Activated naive CD8-positive, alpha-beta T cell treated with anti-CD3 and anti-CD28 coated beads for 36 hours (primary cell): ENCODE measurements at places on chromosomes 6 and 20.

- DNase-seq, result no peak
- peaks cover 11% of the 10 kb centered on the region for H3K36me3 ChIP-seq
- H3K4me3 ChIP-seq, result no peak overlapping the region
- H3K4me1 ChIP-seq, result peaks cover 16% of the 10 kb centered on the region
- no peak overlapping the region for H3K27ac ChIP-seq
These were observed 3.9 kb upstream of the SRSF3 start for GRCh38 chr6:36590237-36590636.

DNA sequence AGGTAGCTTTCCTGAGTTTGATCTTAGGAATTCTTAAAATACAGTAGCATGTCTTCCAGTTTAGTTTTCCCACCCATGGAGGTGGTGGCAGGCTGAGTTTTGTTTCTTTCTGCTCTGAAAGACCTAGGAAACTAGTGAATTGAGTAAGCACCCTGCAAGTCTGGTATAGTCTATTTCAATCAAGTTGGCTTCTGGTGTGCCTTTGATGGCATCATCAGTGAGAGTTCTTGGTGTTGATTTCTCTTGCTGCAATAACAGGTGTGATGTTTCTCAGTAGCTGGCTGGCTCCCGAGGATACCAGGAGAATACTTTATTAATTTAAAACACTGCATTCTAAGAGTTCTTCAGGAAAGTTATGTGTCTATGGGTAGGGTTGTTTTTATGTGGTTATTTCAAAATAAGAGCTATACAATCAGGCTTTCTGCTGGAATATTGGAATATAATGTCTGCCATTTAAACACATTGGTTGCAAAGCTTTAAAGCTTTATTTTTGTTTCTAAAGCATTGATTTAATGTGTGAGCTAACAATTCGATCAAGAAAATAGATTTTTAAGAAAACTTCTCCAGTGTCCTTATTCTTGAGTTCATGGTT lies 19.0 kb downstream of the VAPB start:
- no peak overlapping the region for H3K4me3 ChIP-seq
- H3K4me1 ChIP-seq, result peaks cover 31% of the 10 kb centered on the region
- peaks cover 7% of the 10 kb centered on the region for H3K36me3 ChIP-seq
- H3K27ac ChIP-seq, result peak overlapping the region; percentile 81
- H3K27me3 ChIP-seq, result no peaks in the 10 kb centered on the region

DNA sequence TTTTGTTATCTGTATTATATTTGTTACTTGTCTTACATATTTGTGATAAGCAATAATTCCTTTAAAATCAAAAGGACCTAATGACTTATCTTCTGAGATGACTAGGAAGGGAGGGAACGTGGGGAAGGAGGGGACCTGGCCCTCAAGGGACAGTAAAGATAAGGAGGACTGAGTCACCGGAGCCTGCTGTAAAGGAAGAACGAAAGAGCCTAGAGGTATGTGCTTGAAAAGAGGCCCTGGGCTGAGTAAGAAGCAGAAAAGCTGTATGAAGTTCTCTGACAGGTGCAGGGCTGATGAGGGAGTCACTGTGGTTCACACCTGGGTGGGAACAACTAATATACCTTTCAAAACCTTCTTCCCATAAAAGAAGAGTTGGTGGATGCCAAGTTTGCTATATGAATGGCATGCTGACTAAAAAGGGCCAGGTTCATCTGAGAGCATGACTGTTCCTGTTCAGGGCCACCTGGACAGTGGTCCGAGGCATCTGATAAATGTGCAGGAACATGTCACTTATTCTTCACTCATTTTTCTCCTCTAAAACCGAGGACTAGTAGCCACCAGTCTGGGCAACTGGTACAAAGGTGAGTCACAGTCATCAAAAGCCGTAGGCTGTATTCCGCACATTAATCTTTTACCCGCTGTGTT lies 111.3 kb downstream of the TNFAIP3 start:
- H3K27ac ChIP-seq, result no peak overlapping the region
- H3K27me3 ChIP-seq, result no peaks in the 10 kb centered on the region
- DNase-seq, result no peak
- no peak overlapping the region for H3K4me3 ChIP-seq

GRCh38 chr6:81859884-81860283 lies 107.4 kb upstream of the TENT5A start:
- H3K4me3 ChIP-seq, result no peak overlapping the region
- DNase-seq, result no peak
- no peaks in the 10 kb centered on the region for H3K4me1 ChIP-seq
- no peaks in the 10 kb centered on the region for H3K27me3 ChIP-seq
- no peaks in the 10 kb centered on the region for H3K36me3 ChIP-seq

DNA sequence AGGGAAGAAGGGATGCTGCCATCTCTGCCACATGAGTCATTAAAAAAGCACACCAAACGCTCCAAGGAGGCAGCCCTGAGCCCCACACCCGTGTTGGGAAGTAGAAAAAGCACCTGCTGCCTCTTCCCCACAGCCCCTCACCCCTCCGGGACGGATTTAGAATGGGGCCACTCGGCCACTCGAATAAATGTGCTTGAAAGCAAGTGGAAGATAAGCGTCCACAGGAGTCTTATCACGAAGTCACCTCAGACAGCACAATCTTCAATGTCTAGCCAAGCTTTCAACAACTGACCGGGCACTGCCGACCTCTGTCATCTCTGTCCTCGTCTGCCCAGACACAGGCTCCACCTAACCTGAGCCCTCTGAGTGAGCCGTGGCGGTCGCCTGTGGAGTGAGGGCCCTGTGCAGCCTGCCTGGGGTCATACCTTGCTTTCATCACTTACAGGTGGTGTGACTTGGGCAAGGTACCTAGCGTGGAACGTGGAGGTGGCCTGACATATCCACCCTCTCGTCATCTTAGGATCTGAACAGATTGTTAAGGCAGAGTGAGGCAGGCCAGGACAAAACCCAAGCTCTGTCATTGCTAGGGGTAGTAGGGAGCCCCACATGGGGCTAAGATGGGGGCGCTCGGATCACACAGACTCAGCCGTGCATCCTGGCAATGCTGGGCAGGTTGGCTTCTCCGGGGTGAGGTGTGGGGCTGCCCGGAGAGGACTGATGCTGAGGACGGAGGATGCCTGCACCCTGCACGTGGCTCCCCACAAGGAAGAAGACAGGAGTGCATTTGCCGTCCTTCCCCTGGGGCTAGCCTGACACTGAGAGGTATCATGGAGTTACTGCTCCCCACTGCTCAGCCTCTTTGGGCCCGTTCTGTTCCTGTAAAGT lies 34.8 kb downstream of the PSMG4 start:
- no peaks in the 10 kb centered on the region for H3K27me3 ChIP-seq
- no peak overlapping the region for H3K27ac ChIP-seq
- no peaks in the 10 kb centered on the region for H3K36me3 ChIP-seq

- H3K36me3 ChIP-seq, result peaks cover 22% of the 10 kb centered on the region
- DNase-seq, result no peak
- H3K4me3 ChIP-seq, result peak overlapping the region; percentile 92
- H3K27ac ChIP-seq, result peak overlapping the region; percentile 97
These were observed 591 bp downstream of the IDH3B start for GRCh38 chr20:2663364-2663886.

- no peak for DNase-seq
- no peak overlapping the region for H3K4me3 ChIP-seq
- H3K27ac ChIP-seq, result no peak overlapping the region
- H3K4me1 ChIP-seq, result no peaks in the 10 kb centered on the region
- peaks cover 4% of the 10 kb centered on the region for H3K27me3 ChIP-seq
- H3K36me3 ChIP-seq, result no peaks in the 10 kb centered on the region
These were observed 160.9 kb upstream of the SPTLC3 start for GRCh38 chr20:12847872-12848271.
